Stimulated activated CD4-positive, alpha-beta T cell treated with anti-CD3 and anti-CD28 coated beads, Interleukin-1b, Interleukin-23, amount 100 ng/mL, for 4 hours (primary cell): ENCODE measurements at places on chromosomes 2 and 18.

DNA sequence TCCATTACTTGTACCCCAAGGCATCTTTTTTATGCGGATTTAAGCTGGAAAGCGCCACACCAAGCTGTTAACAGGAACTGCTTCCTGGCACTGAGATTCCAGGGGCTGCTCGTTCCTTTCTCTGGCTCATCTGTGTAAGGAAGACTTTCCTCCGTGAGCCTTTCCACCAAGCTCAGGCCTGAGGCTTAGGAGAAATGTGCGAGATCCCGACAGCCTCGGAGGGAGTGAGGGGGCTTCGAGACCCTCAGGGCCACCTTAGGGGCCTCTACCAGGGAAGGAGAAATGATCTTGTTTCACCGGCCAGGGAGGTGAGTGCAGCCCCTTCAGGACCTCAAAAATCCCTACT, 17.1 kb downstream of the B3GNT7 start:
- no peak for DNase-seq

GRCh38 chr2:64623242-64623850, 30.4 kb downstream of the SERTAD2 start:
- no peak for DNase-seq

DNA sequence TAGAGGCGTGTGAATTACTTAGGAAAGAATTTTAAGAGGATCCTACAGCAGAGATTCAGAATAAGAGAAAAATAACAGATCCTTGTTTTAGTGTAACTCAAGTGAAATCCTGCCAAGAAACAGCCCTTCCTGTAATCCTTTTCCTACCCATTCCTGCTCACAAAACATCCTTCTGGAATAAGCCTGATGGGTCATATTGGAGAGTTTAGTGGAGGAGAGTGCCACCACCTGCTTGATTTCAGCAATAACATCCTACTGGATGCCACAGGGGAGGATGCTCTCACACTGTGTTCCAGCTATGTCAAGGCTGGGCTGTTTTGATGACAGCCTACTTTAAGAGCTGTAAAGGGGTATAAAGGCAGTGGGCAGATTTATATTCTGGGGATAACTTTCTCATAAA, 54.8 kb upstream of the CCDC178 start:
- no peak for DNase-seq

GRCh38 chr18:12423820-12424219, 16.1 kb downstream of the PRELID3A start:
- no peak for DNase-seq
